Occipital lobe (tissue), 3 donors: ENCODE measurements at places on chromosomes 4 and X. TPM values are rescaled to one million over a fixed set of nuclear protein-coding genes. Genes with fewer than 3 reads are reported as not detected.

ADH5 gene
- 137 TPM for total RNA-seq

MAGEA1 gene
- total RNA-seq, result not detected

TFE3 gene
- 8.1 TPM for total RNA-seq

HDAC6 gene
- 64.1 TPM for total RNA-seq

GPR143 gene
- total RNA-seq, result 1.2 TPM

MAGEA9B gene
- not detected for total RNA-seq

SCML2 gene
- total RNA-seq, result 15.0 TPM

BTC gene
- 0.31 TPM for total RNA-seq

NOA1 gene
- 19.0 TPM for total RNA-seq

BANK1 gene
- 0.16 TPM for total RNA-seq
